ENCODE measurements at places on chromosomes 2 and 18. TPM values are rescaled to one million over a fixed set of nuclear protein-coding genes. Genes with fewer than 3 reads are reported as not detected.

GRCh38 chr2:121171625-121172119 is 113.3 kb downstream of the TFCP2L1 start:
- H3K36me3 ChIP-seq = no peaks in the 10 kb centered on the region
- no peak for DNase-seq
- H3K4me3 ChIP-seq = no peak overlapping the region
- H3K27me3 ChIP-seq = no peaks in the 10 kb centered on the region
- no peaks in the 10 kb centered on the region for H3K4me1 ChIP-seq

The SCN9A gene
- 0.06 TPM for total RNA-seq

DNA sequence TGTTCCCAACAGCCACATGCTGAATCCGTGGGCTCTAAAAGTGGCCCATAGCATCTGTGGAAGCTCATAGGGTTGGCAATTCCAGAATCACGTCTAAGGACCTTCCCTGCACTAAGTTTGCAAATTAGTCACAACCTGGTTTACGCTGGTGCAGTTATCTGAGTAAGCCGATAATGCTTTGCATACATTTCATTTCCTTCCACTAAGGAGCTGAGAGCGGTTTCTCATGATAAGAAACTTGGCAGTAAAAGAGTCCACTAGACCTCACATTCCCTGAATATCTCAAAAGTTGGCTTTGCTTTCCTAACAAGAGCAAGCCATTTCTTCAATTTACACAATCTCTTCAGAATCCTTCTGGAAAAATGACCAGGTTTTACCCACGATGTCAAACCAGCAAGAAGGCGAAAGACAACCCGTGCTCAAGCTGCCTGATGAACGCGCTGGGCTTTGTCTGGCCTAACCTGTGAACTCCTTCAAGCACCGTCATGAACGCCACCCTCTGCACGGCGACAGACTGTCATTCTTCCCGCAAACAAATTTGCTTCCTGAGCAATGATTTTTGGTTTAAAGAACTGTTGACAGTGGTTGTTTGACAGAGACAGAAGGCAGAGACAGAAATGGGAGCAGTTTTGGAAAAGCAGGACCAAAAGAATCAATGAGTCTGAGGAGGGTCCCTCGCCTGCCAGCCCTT is 73.0 kb upstream of the COPS8 start:
- no peak overlapping the region for H3K27ac ChIP-seq
- no peaks in the 10 kb centered on the region for H3K27me3 ChIP-seq
- no peaks in the 10 kb centered on the region for H3K36me3 ChIP-seq
- H3K4me3 ChIP-seq = no peak overlapping the region
- no peak for DNase-seq

DNA sequence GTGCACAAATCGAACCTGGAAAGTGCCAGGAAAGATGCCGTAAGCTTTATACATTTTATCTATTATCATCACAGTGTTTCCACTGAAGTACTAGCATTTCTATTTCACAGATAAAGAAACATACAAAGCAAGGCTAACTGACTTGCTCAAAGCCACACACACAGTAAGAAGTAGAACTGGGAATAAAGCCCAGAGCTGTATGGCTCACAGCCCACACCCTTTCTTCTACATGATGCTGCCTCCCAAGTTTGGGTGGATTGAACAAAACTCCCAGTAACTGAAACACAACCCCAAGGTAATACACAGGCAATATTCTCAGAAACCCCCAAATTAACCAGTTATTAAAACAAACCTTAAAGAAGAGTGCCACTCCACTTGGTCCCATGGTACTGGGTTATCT is 11.2 kb downstream of the SAP130 start:
- no peak overlapping the region for H3K4me3 ChIP-seq
- H3K36me3 ChIP-seq = peaks cover 10% of the 10 kb centered on the region
- no peaks in the 10 kb centered on the region for H3K4me1 ChIP-seq
- no peak overlapping the region for H3K27ac ChIP-seq
- DNase-seq = no peak
- no peaks in the 10 kb centered on the region for H3K27me3 ChIP-seq

DNA sequence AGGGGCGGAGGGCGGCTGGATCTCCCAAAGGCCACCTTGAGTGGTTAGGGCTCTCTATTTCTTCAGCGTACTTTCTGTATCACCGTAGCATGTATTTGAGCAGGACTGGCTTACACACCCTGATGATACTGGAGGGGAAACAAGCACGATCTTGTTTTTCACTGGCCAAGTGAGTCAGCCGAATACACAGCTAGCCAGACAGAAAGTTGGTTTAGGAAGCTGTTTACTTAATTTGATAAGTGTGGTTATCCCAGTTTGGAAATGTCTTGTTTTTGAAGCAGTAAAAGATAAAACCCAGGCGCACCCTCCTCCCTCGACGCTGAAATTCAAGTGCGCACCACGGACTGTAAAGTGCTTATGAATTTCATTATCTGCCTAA is 582 bp downstream of the RIOK3 start:
- H3K36me3 ChIP-seq = peaks cover 5% of the 10 kb centered on the region
- H3K4me1 ChIP-seq = peaks cover 26% of the 10 kb centered on the region
- peak overlapping the region; percentile 66 for H3K27ac ChIP-seq
- no peak for DNase-seq
- H3K27me3 ChIP-seq = no peaks in the 10 kb centered on the region
- H3K4me3 ChIP-seq = peak overlapping the region; percentile 96

- no peak overlapping the region for H3K4me3 ChIP-seq
- no peaks in the 10 kb centered on the region for H3K4me1 ChIP-seq
- no peaks in the 10 kb centered on the region for H3K36me3 ChIP-seq
- DNase-seq = no peak
- H3K27me3 ChIP-seq = peaks cover 26% of the 10 kb centered on the region
Observed at GRCh38 chr18:36295880-36296301, 1.6 kb upstream of the FHOD3 start.

- no peaks in the 10 kb centered on the region for H3K27me3 ChIP-seq
- H3K4me1 ChIP-seq = no peaks in the 10 kb centered on the region
- no peak for DNase-seq
- no peaks in the 10 kb centered on the region for H3K36me3 ChIP-seq
Observed at GRCh38 chr2:154097833-154098398, 226.2 kb downstream of the GALNT13 start.

Measured in T-cell (primary cell).